Choroid plexus epithelial cell (primary cell): ENCODE measurements at places on chromosomes 11 and 22.

GRCh38 chr11:1533342-1533725 lies 38.7 kb downstream of the DUSP8 start:
- no peak for DNase-seq

GRCh38 chr11:90288212-90288821 lies 65.5 kb upstream of the CHORDC1 start:
- DNase-seq = peak; percentile 44

GRCh38 chr11:120249279-120250262 lies 9.6 kb downstream of the POU2F3 start:
- DNase-seq = no peak

- no peak for DNase-seq
These were observed 3.0 kb downstream of the RPS25 start for GRCh38 chr11:119015054-119015611.

GRCh38 chr11:109511598-109511997 lies 89.6 kb downstream of the C11orf87 start:
- no peak for DNase-seq

DNA sequence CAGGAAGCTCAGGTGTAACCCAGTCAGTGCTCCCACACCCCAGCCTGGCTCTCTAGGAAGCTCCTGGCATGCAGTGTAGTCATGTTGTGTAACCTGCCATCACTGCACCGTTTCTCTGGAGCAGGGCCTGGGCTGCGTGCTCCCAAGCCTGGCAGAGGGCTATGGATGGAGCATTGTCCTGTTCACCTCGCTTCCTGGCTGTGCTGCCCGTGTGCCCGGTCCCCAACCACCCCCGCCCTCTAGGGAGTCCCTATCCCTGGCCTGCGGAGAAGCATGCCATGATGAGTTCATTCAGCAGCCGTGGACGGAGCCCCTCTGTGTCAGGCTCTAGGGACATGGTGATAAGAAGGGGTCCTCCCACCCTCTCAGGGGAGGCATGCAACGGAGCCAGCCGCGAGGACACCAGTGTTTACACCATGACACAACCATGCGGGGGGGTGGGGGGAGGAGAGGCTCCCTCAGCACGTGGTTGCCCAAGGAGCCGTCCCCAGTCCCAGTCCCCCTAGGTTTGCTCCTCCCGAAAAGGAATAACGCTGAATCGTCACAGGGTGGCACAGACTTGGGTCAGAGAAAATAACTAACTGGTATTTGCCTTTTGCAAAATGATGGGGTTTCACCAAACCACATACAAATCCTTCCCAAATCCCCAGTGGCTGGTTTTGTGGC lies 73.1 kb downstream of the FBLN1 start:
- DNase-seq = no peak

GRCh38 chr11:44997566-44997965 lies 46.9 kb upstream of the TP53I11 start:
- DNase-seq = no peak

DNA sequence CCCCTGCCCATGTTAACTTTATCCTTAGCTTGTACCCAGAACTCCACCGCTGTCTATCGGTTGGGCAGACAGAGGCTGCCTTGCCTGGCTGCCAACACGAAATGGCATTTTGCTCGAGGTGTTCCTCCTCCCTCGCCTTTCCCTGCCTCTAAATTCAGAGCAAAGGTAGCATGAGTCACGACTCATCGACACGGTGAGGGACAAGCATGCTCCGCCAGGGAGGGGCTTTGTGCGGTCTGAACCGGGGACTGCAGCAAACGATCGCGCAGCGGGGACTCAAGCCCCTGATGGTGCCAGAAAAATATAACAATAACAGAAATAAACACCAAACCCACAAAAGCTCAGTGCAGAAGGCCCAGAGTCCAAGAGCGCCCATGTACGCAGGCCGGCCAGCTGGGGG lies 52.3 kb downstream of the RTL6 start:
- DNase-seq = no peak

DNA sequence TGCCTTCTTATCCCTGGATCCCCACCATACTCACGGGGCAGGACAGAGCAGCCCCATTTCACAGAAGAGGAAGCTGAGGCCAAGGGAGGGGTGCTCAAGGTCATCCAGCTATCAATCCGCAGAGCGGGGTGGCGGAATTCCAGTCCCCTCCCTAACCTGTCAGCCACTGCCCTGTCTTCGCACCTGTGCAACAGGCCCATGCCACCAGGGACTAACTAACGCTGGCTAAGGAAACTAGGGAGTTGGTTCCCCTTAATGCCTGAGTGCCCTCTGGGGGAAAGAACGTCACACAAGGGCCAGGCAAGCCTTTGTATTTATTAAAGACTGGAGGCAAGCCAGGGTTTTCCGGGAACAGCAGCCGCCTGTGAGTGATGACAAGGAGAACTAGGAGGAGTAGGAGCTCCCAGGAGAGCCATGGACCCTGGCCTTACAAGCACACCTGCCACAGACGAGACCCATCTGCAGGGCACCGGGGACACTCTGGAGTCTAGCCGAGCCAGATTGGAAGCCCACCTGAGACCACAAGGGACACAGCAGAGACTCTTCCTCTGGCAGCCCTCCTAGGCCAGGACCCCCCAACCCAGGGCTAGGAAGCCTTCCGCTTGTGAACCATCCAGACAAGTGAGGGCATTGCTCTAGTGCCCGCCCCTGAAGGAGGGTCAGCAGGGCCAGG lies 64.4 kb downstream of the MYH9 start:
- DNase-seq = peak; percentile 82

- peak; percentile 54 for DNase-seq
These were observed 68.2 kb upstream of the EED start for GRCh38 chr11:86176165-86176884.

DNA sequence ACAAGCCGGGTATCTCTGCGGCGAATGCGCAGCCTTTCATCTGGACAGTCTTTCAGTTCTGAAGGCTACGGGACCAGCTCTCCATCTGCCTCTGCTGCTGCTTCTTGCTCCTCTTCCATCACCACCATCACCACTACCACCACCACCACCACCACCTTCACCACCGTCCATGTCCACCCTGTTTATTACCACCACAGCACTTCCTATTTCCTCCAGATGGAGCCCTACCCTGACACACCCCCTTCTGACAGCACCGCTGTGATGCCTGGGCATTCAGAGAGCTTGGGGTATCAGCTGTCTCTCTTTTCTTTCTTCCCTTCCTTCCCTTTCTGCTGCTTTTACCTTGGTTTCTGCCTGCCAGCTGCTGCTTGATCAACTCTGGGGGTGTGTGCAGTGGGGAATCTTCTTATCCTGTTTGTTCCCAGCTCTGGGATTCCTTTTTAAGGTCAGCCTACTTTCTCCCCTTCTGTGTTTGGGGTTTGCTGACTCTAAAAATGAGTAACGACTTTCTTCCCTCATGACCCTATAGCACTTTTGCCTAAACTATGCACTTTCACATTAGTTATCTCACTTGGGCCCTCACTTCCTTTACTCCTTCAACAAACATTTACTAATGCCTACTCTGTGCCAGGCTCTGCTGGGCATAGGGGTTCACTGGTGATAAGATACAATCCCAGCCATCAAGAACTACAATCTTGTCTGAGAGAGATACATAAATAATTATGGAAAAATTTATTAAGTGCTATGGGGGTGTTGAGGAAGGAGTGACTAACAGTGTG lies 7.8 kb upstream of the RRM1 start:
- DNase-seq = no peak

DNA sequence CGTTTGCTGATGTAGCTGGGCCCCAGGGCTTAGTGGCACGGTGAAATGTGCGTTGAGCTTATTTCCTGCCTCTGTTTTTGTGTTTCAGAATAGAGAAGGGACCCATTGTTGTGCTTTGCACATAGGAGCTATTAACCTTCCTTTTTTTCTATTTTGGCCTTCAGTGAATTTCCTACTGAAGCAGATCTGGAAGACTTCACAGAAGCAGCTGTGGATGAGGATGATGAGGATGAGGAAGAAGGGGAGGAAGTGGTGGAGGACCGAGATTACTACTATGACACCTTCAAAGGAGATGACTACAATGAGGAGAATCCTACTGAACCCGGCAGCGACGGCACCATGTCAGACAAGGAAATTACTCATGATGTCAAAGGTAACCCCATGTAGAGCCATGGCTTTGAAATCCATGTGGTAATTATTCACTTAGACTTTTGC lies 37.4 kb upstream of the ST14 start:
- peak; percentile 47 for DNase-seq

- DNase-seq = peak; percentile 69
These were observed 1.1 kb upstream of the PPFIBP2 start for GRCh38 chr11:7512525-7513233.

- peak; percentile 50 for DNase-seq
These were observed 10.2 kb downstream of the PCNX3 start for GRCh38 chr11:65625628-65626342.
